ENCODE measurements at places on chromosomes 3 and 15. TPM values are rescaled to one million over a fixed set of nuclear protein-coding genes. Genes with fewer than 3 reads are reported as not detected.

GRCh38 chr3:58537412-58538301 lies 667 bp upstream of the ACOX2 start:
- DNase-seq: no peak

- DNase-seq: no peak
Observed at GRCh38 chr3:107464037-107464436, 58.7 kb upstream of the BBX start.

- DNase-seq: no peak
Observed at GRCh38 chr15:92316586-92317295, 76.9 kb upstream of the ST8SIA2 start.

DNA sequence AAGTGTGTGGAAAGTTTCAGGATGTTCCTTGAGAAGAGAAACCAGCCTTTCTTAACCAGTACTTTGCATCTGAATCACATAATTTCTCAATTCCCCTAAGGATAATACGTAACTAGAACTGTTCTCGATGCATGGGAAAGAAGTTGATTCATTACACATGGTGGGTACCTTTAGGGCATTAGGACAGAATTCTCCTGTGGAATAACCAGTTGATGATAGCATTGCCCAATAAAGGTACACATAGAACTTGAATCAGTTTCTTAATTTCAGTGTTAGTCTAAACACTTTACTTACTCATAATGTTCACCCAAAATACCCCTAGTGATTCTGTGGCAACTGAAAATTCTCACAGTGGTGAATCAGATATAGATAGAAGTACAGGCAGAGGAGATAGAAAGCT lies 1030.9 kb downstream of the ROBO1 start:
- no peak for DNase-seq

- no peak for DNase-seq
Observed at GRCh38 chr3:28972921-28973320, 307.9 kb upstream of the RBMS3 start.

CLDN11 gene
- 192 TPM for polyA plus RNA-seq

TIMP4 gene
- 1.0 TPM for polyA plus RNA-seq

Data from left kidney (tissue), 8 donors.